ENCODE measurements at places on chromosomes 12 and 14. TPM values are rescaled to one million over a fixed set of nuclear protein-coding genes. Genes with fewer than 3 reads are reported as not detected.
A peak's percentile ranks its signal among the peaks of the same experiment; 100 is the strongest.

Gene TCL1B
- polyA plus RNA-seq, result not detected

GRCh38 chr12:92206596-92206995, 61.0 kb upstream of the BTG1 start:
- no peak for DNase-seq

DNA sequence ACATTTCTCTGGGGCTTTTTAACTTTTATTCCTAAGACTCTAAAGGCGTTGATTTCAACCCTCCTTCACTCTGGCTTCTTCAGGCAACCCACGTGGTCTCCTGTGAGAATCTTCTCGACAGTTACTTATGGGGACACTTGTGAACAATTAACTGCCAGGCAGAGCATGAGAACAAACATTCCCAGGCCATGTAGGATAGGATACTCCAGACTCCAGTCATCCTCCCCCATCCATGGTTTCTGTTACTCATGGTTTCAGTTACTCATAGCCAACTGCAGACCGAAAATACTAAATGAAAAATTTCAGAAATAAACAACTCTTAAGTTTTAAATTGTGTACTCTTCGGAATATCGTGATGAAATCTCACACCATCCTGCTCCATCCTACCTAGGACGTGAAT, 19.5 kb downstream of the GPR68 start:
- no peak for DNase-seq

Gene KLRC2
- polyA plus RNA-seq, result not detected

Gene SPATA7
- polyA plus RNA-seq, result 10.1 TPM

Gene DNAH10
- polyA plus RNA-seq, result 0.59 TPM

- no peak for DNase-seq
These were observed 4.7 kb upstream of the TMEM229B start for GRCh38 chr14:67493092-67493717.

Gene C12orf75
- 23.3 TPM for polyA plus RNA-seq

- DNase-seq, result no peak
These were observed 99.5 kb downstream of the SLC16A7 start for GRCh38 chr12:59695379-59695778.

Gene TMEM179
- polyA plus RNA-seq, result 17.9 TPM

DNA sequence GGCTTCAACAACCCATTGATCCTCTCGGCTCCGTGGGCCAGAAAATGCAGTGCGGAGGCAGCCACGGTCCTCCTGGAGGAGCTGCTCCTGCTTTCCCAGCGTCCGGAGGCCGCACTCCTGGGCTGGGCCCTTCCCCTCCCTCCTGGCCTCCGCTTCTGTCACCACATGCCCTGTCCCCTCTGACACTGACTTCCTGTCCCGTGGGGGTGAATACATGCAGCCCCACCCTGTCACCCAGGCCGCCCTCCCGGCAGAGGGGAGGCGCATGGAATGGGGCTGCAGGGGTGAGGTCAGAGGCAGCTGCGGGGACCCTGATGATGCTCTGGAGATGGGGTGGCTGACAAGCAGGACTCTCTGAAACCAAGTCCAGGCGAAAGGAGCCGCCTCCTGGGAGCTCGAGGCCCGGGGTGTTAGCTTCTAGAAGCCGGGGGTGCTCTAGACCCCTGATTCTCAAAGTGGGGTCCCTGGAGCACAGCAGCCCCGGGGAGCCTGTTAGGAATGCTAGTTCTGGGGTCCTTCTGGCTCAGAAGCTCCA, 32.2 kb downstream of the NOC4L start:
- DNase-seq, result no peak

DNA sequence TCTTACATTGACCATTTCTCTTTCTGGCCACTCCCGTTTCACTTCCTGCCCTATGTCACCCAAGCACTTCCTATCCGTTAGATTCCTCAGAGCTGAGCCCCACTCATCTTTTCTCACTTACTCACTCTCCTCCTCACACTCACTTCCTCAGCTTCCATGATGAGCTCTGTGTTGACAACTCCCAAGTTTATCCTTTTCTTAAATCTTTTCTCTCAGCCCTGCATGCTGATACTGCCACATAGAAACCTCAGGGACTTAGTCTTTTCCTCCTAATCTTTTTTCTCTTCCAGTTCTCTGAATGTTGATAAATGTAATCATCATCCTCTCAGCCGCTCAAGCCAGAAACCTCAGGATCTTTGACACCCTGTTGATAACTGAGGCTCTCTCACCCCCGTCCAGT, 99.6 kb downstream of the ANO6 start:
- no peak for DNase-seq

- no peak for DNase-seq
These were observed 20.3 kb downstream of the MED13L start for GRCh38 chr12:116257215-116257614.

GRCh38 chr14:22218728-22219127, 370.3 kb downstream of the DAD1 start:
- no peak for DNase-seq

DNA sequence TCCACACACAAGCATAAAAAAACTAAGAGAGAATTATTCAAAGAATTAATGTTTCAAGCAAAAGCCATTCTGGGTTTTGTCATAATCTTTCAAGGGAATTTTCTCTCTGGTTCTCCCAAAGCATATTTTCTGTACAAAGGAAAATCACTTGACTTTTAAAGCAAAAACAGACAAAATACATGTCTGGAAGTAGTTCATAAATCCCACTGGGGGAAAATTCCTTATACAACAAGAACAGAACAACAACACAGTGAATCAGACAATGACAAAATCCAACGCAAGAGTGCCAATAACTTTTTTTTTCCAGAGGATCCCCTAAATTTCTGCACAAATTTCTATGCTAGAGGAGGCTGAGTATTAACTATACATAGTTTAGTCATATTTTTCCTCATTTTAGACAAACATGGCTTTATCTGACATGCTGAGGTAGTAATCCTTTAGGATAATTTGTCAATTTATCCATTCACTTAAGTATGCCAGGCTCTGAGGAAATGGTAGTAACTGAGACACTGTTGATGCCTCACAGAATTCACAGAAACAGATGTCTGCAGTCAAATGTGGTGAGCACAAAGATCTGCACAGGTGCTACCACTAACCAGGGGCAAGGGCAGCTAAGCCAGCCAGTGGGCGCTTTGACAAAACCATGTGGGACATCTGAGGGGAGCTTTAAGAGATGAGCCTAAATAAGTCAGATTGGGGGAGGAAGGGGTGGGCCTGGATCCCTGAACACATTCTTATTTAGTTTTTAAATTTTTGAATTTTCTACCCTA, 38.0 kb downstream of the GRIP1 start:
- DNase-seq, result no peak

Gene PTGER2
- 1.4 TPM for polyA plus RNA-seq

DNA sequence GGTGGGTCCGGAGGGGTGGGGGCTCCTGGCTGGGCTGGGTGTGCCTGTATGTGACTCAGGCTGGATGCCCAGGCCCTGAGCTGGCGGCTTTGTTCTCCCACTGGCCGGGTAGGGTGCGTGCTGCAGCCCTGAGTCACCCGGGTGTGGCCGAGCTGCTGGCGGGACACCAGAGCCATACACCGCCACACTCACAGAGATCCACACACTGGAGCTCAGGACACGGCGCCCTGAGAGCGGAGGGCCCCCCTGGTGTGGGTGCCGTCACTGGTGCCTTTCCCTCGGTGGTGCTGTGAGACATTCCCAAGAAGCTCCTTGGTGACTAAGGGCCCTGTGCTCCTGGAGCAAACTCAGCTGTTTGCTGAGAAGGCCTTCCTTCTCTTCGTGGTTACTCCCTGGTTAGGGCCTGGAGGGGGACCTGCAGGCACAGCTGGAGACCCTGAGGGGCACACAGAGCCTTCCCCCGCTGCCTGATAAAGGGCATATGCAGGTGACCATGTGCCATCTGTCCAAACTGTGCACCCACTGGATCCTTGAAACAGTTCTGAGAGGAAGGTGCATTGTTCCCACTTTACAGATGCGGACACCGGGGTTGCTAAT, 44.3 kb downstream of the KRT80 start:
- peak; percentile 95 for DNase-seq

DNA sequence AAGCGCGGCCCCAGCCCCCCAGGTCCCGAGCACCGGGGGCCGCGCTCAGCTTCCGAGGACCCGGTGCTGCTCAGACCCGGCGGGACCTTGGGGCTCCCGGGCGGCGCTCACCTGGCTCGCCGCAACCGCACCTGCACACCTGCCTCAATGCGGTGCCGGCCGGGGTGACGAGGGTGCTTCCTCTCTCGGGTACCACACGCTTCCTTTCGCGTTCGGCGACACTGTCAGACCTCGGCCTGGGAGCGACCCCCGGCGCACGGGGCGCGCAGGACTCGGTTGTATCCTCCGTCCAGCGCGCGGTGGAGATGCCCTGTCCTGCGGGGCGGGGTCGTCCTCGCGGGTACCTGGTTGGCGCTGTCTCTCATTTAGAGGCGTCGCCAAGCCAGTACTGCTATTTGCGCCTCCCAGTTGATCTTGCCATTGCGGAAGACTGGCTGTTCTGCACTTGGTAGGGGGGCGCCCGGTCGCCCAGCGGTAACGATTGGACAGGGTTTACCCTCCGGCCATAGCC, 718 bp downstream of the PACS2 start:
- DNase-seq, result peak; percentile 30

Gene SALL2
- polyA plus RNA-seq, result 6.4 TPM

DNA sequence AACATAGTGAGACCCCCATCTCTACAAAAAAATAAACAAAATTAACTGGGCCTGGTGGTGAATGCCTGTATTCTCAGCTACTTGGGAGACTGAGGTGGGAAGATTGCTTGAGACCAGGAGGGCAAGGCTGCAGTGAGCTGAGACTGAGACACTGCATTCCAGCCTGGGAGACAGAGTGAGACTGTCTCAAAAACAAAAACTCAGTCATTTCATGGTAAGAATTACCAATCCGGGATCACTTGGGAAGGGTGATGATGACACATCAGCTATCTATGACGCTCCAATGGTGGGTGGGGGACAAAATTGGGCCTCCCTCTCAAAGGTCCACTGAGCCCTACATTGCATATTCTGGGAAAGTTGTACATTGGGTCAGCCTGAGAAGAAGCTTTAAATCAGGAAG, 47.7 kb downstream of the SERPINA3 start:
- DNase-seq, result no peak

DNA sequence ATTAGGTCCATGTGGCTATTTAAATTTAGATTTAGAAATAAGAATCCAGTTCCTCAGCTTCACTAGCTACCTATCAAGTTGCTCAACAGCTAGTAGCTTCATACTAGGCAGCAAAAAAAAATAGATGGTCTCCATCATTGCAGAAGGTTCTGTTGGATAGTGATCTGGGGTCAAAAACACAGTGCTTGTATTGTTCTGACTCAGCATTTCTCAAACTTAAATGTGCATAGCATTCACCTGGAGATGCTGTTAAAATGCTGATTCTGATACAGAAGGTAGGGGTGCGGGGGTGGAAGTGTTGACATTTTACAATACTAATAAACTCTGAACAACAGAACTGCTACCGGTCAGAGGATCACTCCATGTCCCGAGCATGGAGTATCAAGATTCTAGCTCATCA, 51.3 kb downstream of the PRICKLE1 start:
- no peak for DNase-seq

- no peak for DNase-seq
These were observed 19.0 kb downstream of the ADAM20 start for GRCh38 chr14:70515811-70516210.

- DNase-seq, result no peak
These were observed 50.3 kb downstream of the SYT1 start for GRCh38 chr12:78914859-78915331.

- no peak for DNase-seq
These were observed 38.0 kb upstream of the BDKRB2 start for GRCh38 chr14:96166461-96167223.

DNA sequence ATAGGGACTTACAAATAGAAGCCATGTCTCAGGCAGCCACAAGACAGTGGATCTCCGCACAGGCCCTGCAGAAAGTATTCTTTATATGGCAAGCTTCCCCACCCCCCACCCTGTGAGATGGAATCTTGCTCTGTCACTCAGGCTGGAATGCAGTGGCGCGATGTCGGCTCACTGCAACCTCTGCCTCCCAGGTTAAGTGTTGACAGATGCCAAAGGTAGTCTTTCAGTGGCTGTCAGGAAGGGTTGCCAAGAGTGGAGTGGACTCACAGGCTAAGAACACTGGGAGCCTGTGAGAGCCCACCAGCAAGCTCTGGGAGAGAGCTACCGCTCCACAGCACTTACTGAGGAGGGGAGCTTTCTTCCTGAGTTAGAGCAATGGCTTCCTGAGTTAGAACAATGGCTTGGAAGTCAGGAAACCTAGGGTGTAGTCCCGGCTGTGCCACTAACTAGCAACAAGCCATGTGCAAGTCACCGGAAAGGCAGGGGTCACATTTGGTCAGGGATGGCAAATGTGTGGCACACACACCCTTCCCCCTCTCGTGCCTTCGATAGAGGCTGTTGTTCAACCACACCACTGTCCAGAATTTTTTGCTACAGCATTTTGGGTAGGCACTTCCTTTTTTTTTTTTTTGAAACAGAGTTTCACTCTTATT, 2.6 kb downstream of the RNASE1 start:
- peak; percentile 46 for DNase-seq

GRCh38 chr12:46830731-46831334, 5.0 kb upstream of the SLC38A4 start:
- peak; percentile 12 for DNase-seq

- DNase-seq, result no peak
These were observed 398.4 kb upstream of the NOVA1 start for GRCh38 chr14:26996246-26996645.

Gene PLEK2
- 35.8 TPM for polyA plus RNA-seq

DNA sequence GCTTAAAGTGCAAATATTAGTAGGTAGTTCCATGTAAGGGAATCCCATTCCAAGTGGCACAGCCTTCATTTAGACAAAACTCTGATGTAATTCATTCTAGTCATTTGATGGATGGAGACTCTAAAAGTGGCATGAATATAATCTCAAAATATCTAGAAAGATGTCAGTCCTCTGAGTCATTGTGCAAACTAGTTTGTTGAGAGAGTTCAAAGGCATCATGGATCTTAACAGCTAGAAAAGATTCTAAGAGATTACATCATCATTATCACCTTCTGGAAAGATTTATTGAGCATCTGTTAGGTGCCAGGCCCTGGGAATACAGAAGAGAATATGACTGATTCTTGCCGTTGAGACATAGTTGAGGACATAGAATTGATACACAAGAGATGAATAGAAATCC, 30.7 kb downstream of the CRADD start:
- no peak for DNase-seq

Gene JAG2
- polyA plus RNA-seq, result 0.93 TPM

GRCh38 chr14:36672095-36672494, 10.4 kb downstream of the PAX9 start:
- no peak for DNase-seq

Gene PLEKHH1
- polyA plus RNA-seq, result 28.0 TPM

GRCh38 chr12:121799842-121800693, 3.7 kb upstream of the SETD1B start:
- DNase-seq, result peak; percentile 94

GRCh38 chr12:13011098-13011497, 11.0 kb upstream of the HEBP1 start:
- DNase-seq, result no peak

Measured in adrenal gland (tissue), 19 donors.